ENCODE measurements at places on chromosomes 3 and 15.

GRCh38 chr3:45688194-45688881 is 858 bp upstream of the SACM1L start:
- DNase-seq: peak; percentile 77

DNA sequence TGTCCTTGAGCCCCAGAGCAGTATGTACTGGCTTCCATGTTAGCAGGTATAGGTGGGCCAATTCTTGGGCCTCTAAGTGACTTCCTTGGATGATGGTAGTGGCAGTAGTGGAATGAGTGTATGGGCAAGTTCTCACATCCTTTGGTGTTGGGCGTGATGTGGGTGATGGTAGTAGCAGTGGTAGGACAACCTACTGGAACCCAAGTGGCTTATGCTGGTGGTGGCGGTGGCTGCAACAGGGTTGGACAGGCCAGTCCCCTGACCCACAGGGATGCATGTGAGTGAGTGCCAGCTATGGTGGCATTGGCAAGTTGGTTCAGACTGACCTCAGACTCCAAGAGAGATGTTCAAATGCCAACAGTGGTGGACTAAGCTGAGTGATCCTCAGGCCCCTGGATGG is 1228.2 kb downstream of the ROBO2 start:
- DNase-seq: no peak

- no peak for DNase-seq
Observed at GRCh38 chr15:93066834-93067648, 22.0 kb downstream of the RGMA start.

DNA sequence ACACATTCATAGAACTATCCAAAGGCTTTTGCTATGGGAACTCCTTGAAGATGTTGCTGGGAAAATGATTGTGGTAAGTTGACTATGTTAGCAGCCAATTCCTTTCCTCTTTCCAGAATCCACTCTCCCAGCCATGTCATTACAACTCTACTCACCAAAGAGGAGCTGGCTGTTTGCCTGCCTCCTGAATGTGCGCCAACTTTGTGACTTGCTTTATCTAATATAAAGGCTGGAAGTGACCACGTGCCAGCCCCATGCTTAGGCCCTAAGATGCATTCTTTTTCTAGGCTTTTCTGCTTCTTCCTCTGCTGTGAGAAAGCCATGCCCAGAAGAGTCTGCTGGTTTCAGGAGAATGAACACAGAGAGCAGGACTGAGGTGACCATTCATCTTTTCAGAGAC is 182.2 kb downstream of the GABRB3 start:
- DNase-seq: no peak

DNA sequence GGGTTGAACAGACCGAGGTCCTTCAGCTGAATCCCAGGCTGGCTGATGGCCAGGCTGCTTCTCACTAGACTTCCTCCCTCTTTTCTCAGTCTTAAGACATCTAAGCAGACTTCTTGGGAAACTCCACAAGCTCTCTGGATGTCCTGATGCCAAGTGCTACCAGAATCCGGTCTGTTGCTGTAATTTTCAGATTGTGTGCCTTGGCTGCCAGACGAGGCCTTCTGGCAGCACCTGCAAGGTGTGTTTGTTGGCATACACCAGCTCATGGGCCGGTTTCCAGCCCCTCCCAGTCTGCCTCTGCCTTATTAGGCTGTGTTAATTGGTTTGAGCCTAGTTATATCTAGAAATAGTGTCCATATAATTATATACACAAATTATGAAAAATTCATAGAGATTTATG is 120.6 kb downstream of the TNIK start:
- peak; percentile 26 for DNase-seq

- peak; percentile 95 for DNase-seq
Observed at GRCh38 chr15:68229386-68230156, at the start of gene CLN6. TSS of gene CLN6 (minus strand) at chr15:68229728. CDS start at chr15:68229584, 144 bp downstream.

DNA sequence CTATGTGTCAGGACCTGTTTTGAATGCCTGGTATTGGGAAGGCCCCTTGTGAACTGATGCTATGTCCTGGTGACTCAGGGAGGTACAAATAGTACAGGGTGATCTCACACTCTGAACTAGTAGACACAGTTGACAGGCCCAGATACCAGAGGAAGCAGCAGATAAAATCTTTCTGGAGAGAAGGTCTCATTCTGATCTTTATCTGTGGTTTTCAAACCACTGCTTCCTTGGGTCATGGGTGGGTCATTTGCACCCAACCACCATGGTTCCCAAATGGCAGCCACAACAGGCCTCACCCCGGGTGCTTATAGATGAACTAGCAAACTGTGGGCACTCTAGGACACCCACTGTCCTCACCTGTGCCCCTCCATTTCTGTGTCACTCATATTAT is 43.4 kb downstream of the PXYLP1 start:
- no peak for DNase-seq

DNA sequence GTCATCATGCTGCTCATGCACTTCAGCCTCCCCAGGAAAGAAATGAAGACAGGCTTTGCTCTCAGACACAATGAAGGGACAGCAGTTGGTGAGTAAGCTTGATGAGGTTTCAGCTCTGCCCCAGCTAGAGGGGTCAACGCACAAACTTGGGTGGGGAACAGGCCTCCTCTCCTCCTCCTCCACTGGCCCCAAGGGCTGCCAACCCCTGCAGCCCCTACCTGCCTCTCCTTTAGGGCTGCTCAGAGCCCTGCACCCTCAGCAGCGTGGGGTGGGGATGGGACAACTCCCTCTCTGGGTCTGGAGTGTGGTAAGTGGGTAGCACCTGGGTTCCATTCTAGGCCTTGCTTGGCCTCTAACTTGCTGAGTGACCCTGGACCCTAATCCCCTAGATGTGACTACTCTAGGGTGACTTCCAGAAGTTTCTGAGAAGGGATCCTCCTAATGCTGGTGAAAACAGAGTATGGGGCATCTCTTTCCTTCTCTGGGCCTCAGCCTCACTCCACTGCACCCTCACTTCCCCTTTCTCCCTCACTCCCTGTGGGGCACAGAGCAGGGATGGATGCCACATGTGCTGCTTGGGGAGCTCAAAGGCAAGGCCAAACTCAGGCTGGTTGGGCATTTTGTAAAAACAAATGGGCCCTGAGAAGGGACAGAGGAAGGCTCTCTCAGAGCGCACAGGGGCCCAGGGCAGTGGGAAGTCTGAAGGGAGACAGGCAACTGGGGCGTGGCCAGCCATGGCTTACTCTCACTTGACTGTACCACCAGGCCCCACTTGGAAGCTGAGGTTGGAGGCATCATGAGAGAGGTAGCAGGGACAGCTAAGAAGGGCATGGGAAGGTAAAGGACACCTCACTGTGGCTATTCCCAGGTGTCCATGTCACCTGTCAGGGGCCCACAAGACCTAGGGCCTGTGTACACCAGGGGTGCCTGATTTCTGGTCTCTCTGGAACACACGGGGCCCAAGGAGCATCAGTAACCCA is 64.0 kb downstream of the SYNM start:
- DNase-seq: no peak

DNA sequence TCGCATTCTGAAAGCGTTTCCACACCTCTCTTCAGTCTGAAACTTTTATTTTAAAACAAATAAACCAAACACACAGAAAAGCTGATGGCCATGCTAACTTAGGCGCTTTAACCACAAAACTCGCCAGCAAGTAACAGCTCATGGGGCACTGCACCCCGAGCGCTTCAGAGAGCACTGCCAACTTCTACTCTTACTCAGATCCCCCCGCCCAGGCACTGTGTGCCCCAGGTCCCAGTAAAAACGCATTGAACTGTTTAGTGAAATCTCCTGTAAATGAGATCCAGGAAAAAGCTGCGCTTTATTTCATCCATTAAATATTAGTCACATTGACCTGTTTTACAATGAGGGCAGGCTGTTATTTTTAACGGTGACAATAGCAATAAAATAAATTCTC is 99.7 kb downstream of the LRIG1 start:
- DNase-seq: no peak

GRCh38 chr3:31331278-31331677 is 201.4 kb upstream of the STT3B start:
- no peak for DNase-seq

DNA sequence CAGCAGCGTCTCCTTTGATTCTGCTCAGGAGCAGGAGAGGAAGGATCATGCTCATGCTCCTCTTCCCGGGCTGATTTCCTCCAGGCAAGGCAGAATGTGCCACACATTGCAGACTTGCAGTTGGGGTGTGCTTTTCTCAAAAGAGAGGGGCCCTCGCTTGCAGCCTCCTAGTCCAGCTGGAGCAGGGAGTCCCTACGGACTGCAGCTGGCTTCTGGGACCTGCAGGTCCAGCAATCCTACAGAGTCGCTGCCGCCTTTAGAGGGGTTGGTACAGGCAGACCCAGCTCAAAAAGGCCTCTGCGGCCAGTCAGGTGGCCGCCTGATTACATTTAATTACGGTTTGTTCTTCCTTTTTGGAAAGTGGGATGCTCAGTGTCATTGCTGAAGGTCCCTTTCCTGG is 173.9 kb downstream of the NSMCE3 start:
- DNase-seq: no peak

All from stomach (tissue), 19 donors.